ENCODE measurements at places on chromosomes 5 and 9. TPM values are rescaled to one million over a fixed set of nuclear protein-coding genes. Genes with fewer than 3 reads are reported as not detected.

The GPRIN1 gene
- 2.7 TPM for total RNA-seq

The GLDC gene
- total RNA-seq: 3.8 TPM

The NEUROG1 gene
- total RNA-seq: not detected

The INSL6 gene
- total RNA-seq: not detected

The MED10 gene
- total RNA-seq: 58.8 TPM

The FOXD4L5 gene
- not detected for total RNA-seq

DNA sequence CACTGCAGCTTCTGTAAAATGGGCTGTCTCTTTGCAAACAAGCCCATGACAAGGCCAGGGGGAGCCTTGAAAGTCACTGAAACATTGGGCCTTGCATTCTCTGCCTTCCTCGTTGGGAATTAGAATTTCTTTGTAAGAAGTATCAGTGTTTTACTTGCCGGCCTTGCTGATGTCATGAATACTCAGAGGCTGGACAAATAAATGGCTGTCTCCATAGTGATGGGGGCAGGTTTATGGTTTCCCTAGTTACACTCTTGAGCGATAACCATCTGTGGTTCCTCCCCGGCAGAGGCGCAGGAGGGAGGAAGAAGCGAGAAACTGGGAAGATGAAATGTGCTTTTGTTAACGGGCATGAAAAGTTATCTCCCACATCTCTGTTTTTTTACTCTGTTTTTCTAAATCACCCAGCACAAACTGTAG, 272.7 kb upstream of the PANK3 start:
- no peak for DNase-seq

DNA sequence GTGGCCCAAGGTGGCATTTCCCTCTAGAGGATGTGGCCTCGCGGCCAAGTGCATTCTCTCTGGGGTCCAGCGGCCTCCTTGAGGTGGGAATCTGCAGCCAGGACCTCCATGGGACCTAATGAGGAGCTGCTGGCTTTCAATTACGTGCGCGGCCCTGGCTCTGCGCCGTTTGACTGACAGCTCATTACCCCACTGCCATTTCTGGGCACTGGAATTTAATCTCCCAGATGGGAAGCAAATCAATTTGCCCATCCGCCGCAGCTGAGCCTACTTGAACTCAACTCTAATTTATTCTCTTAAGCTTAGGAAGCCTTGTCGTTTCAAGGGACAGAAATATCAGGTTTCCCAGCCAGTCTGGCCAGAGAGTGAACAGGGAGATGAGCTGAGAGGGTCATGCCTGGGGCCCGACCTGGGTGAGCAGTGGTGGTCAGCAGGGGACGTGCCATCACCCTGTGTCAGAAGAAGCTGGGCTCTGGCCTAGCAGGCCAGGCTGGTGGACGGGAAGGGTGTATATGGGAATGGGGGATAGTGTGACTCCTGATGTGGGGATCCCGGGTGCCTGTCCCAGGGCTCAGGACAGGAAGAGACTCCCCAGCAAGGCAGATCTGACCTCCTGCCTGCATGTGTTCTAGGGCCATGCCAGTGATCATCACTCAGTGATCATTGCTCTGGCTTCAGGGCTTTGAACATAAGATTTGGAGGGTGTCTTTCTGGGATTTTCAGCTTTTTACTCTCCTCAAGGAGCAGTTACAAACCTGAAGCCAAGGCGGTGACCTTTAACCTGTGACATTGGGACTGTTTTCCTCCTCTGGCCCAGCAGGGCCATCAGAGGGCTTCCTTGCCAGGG, 69.7 kb downstream of the MACROH2A1 start:
- DNase-seq: no peak

The SDHA gene
- total RNA-seq: 171 TPM

The PCDHA4 gene
- total RNA-seq: not detected

Measured in CD8-positive, alpha-beta memory T cell (primary cell).